ENCODE measurements at places on chromosomes 7 and 10.

DNA sequence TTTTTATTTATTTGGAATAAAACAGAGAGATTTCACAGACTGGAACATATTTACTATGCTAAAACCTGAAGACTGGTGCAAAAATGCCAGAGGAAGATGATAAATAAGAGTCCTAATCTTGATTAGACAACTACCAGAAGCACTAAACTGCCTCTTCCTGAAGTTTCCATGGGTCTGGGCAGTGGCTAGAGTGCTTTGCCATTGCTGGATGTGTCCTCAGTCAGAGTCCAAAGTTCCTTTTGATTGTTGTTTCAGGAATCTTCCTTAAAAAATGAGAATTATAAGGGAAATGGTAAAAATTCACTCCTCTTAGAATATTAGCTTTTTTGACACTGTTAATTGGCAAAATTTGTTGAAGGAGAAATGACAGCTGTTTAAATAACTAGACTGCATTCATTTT is 86.3 kb upstream of the AHR start:
- DNase-seq, result no peak

- DNase-seq, result peak; percentile 57
Observed at GRCh38 chr10:102120991-102121738, 997 bp upstream of the LDB1 start.

DNA sequence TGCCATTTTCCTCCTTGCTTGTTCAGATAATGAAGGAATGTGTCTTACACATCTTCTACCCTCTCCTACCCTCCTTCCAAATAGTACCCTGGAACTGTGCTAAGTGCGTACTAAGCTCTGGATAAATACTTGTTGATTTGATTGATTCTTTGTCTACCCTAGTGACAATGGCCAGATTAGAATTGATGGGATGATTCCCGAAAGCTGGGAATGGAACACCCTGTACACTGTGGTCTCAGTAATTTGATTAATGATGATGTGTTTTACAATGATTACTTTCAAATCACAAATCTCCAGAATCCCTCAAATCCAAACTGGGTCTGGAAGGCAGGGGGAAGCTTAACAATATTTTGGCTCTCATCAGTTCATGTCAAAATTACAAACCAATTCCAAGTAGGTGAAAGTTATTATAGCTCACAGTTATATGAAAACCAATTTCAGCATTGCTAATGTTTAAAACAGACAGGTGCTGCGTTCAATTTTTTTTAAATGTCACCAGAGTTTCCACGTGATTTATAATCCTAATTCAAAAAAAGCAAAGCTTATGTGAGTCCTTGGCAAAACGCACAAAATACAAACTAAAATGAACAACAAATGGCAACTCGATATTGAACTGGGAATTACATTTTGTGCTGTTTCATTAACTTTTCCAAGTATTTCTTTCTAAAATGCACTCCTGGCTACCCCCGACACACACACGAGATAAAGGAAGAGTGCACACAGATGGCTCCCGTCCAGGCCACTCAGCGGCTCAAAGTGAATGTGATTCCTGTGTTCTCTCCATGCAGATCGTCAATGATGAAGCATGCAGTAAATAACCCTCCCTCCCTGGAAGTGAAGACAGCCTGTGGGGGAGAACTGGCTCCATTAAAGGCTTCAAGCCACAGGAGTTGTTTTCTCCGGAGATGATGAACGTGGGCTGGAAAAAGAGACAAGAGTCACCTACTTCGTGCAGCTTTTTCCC is 21.7 kb upstream of the ADRB1 start:
- no peak for DNase-seq

- DNase-seq, result no peak
Observed at GRCh38 chr7:3688842-3689241, 387.8 kb downstream of the SDK1 start.

DNA sequence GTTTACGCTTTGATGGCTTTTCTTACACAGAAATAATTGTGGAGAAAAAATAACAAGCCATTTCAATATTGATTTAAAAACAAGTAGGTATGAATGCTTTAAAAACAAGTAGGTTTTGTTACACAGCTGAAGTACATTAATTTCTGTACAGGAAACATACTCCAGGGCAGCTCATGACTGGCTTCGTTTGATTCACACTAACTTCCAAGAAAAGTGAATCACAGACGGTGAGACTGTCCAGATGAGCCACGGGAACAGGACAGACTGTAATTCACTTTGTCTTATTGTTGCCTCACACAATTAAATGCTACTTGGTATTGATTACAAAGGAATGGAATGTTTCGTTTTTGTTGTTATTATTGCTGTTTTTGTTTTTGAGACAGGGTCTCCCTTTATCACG is 26.6 kb upstream of the SNX10 start:
- DNase-seq, result no peak

DNA sequence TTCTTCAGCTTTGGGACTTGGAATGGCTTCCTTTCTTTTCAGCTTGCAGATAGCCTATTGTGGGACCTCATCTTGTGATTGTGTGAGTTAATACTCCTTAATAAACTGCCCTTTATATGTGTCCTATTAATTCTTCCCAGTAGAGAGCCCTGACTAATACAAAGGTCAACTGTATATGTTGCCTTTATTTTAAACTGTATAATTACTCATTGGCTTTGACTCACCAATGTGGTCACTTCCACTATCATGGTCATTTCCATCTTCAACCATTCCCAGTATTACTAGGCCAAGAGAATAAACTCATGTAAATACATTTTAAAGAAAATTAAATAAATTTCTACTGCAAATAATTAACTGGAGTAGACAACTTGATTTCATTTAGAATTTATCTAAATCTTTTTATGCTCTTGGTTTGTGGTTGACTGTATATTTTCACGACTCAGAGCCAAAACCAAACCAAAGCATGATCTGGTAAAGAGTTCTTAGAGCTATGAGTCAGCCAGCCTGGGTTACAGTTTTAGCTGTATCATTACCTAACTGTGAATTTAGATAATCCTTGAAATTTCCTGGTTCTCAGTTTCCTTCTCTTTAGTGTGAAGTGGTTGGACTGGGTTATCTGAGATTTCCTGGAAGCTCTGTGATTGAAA is 188.4 kb downstream of the PPP1R3A start:
- peak; percentile 9 for DNase-seq

GRCh38 chr10:27760867-27761266 is 15.2 kb upstream of the MKX start:
- DNase-seq, result no peak

- DNase-seq, result peak; percentile 48
Observed at GRCh38 chr10:133100706-133101415, 13.1 kb downstream of the ADGRA1 start.

- peak; percentile 54 for DNase-seq
Observed at GRCh38 chr7:117119192-117119924, 166.1 kb downstream of the ST7 start.

- DNase-seq, result no peak
Observed at GRCh38 chr10:24984906-24985305, 31.1 kb downstream of the ENKUR start.

DNA sequence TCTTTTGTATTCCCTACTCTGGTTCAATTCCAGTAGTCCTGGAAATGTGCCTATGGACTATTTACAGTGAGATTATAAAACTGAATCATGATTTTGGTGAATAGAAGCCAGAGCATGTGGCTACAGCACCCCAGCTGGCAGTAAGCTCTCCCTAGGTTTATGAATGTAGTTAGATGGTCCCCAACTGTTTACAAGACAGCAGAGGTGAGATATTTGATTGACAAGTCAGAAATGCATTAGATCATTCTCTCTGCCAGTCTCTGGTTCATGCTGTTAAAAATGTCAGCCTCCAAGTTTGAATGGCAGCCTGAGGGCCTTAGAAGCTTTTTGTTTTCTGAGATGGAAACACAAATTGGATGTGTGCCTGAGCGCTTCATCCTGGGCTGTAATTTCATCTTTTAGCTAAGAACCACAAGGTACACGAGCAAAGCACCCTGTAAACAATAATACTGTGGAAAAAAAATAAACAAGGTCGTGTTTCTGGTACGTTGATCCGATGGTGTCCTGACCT is 85.0 kb downstream of the BTRC start:
- DNase-seq, result no peak

DNA sequence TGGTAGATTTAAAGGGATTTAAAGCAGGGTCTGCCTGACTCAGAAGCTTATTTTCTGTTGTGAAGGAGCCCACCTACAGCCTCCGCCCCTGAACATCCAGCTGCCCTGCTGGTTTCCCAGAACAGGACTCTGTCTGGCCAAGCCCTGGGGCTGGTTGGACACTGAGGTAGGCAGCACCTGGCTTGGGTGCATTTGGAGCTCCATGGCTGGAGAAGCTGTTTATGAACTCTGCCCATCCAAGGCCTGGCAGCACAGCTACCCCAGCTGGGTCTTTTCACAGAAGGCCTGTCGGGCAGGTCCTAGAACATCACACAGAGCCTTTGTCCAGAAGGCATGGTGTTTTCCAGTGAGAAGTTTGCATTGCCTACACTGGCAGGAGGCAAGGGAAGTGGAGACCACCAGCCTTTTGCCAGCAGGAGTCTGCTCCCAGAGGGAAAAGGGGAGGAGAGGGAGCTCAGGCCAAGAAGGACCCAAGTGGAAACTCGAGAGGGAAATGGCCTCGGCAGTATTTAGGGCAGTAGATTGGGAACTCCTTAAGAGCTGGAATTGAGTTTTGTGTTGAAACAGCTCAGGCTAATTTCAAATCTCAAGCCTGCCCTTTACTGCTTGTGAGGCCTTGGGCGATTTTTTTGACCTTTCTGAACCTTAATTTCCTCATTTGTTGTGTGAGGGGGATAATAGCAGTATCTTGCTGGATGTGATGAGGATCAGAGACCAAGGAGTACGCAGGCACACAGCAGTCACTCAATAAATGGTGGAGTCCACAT is 12.3 kb upstream of the PDCD4 start:
- no peak for DNase-seq

DNA sequence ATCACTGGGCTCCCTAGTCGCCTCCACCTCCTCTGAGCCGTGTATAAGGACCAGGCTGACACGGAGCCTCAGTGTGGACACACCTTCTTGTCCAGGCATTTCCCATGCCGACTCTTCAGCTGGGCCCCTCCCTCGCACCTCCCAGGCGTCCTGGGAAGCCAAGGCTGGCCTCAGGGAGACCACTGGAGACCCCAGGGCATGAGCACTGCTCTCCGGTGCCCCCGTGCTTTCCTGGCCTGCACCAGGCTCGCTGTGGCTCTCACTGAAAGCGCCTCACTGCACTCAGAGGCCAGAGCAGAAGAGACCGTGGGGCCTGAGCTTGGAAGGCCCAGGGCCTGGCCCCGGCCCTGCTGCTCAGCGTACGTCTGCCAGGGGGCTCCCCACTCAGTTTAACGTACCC is 31.4 kb downstream of the LRRC27 start:
- no peak for DNase-seq

GRCh38 chr10:43219848-43220247 is 47.0 kb downstream of the RASGEF1A start:
- no peak for DNase-seq

DNA sequence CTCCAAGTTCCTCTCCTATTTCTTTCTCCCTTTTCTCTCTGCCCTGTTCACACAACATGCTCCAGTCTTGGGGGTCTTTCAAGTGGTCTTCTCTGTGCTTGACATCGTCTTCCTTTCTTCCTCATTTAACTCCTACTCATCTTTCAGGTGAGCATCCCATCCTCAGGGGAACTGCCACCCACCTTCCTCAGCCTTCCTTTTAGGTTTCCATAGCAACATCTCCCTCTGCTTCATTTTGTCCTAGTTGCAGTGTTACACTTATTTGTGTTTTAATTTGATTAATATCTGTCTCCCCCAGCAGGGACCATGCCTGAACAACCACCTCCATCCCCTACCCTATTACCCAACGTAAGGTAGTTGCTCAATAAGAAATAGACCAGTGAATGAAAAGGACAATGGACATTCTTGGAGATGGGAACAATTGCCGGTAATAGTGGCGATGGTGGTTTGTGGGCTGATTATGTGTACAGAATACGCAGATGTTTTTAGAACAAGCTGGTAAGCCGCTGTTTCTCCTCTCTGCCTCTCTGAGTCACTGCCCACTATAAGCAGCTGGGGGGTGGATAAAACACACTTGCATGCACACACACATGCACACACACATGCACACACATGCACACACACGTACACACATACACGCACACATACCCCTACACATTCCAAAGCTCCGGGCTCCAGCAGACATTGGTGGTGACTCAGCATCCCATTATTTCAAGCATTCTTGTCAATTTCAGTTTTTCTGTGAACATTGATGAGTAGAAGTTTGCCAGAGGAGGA is 251.6 kb downstream of the GATA3 start:
- DNase-seq, result no peak

GRCh38 chr10:86252556-86252955 is 114.0 kb downstream of the GRID1 start:
- no peak for DNase-seq

GRCh38 chr10:96995851-96996250 is 163.8 kb downstream of the LCOR start:
- no peak for DNase-seq

- DNase-seq, result no peak
Observed at GRCh38 chr10:60803433-60803832, 25.2 kb downstream of the CDK1 start.

DNA sequence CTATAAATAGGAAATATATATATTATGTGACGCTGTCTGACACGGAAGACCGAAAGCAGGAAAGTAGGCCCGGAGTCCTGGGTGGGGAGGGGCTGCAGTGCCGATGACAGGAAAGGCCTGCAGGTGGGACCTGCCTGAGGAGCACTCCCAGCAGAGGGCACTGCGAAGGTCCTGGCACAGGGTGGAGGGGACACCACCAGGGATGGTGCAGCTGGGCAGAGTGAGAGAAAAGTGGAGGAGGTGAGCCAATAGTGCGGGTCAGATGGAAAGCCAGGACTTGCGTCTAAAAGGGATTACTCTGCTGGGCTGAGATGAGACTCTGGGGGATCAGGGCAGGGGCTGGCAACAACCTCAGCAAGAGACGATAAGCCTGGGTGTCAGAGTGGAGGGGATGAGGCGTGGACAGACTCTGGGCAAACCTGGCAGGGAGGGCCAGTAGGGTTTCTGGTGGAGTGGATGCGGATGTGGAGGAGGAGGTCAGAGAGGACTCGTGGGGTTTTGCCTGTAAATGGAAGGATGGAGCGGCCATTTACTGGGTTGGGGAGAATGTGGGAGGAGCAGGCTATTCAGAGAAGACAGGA is 118.2 kb upstream of the ZNF746 start:
- no peak for DNase-seq

DNA sequence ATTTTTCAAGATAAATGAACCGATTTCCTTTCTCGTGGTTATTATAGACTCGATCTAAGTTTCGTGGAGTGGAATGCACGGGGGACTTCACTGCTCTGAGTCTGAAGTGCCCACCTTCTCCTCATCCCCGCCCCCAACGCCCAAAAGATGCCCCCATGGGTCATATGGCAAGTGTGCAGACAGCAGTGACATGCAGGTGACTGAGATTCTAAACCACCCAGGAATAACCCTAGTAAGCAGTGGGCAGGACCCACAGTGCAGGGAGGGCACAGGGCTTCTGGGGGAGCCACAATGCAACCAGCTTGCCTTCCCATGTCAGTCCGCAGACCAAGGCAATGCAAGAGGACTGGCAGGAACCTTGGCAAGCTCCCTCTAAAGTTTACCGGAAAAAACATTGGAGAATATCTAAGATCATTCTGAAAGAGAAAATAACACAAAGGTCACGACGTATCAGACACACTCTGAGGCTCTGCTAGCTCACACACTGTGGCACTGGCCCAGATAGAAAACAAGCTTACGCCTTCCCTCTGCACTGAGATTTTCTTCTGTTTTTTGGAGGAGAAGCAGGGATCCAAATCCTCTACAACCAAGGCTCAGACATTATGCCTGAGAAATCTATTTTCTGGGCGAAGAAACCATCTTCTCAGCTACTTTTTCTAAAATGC is 239.6 kb downstream of the MAD1L1 start:
- no peak for DNase-seq

Measured in AG20443 (cell line).